Activated CD8-positive, alpha-beta T cell treated with anti-CD3 and anti-CD28 coated beads, Interleukin-2, amount 10 ng/mL, durations not matched to agents 7 days and 5 days (primary cell): ENCODE measurements at places on chromosomes 3 and 15. TPM values are rescaled to one million over a fixed set of nuclear protein-coding genes. Genes with fewer than 3 reads are reported as not detected.

GNB5 gene
- 33.8 TPM for total RNA-seq

PRC1 gene
- 180 TPM for total RNA-seq

SLC28A2 gene
- not detected for total RNA-seq

UBL7 gene
- 71.4 TPM for total RNA-seq

STAB1 gene
- not detected for total RNA-seq

CD86 gene
- total RNA-seq, result 0.95 TPM

SERINC4 gene
- total RNA-seq, result 0.39 TPM

WNT7A gene
- not detected for total RNA-seq

AGBL1 gene
- not detected for total RNA-seq

CKMT1A gene
- total RNA-seq, result not detected

GOLGA8M gene
- total RNA-seq, result 5.2 TPM

TMIE gene
- total RNA-seq, result not detected

MRPL47 gene
- 36.8 TPM for total RNA-seq

MAP4 gene
- total RNA-seq, result 120 TPM

COL6A6 gene
- not detected for total RNA-seq

TMOD2 gene
- 12.0 TPM for total RNA-seq

MFGE8 gene
- total RNA-seq, result 34.7 TPM

C3orf49 gene
- not detected for total RNA-seq

PDE8A gene
- total RNA-seq, result 12.6 TPM

FBXL22 gene
- total RNA-seq, result 0.66 TPM

ZPLD1 gene
- not detected for total RNA-seq

RETNLB gene
- not detected for total RNA-seq

GABRR3 gene
- not detected for total RNA-seq

ISLR gene
- total RNA-seq, result not detected

ZNF385D gene
- total RNA-seq, result not detected

FRMD4B gene
- 8.2 TPM for total RNA-seq

CCR9 gene
- total RNA-seq, result 0.08 TPM

ITIH1 gene
- not detected for total RNA-seq

HAPLN3 gene
- 75.7 TPM for total RNA-seq

PPP1R14D gene
- total RNA-seq, result not detected

CXCR6 gene
- total RNA-seq, result 26.5 TPM

CYP11A1 gene
- not detected for total RNA-seq

RHCG gene
- not detected for total RNA-seq

MESD gene
- total RNA-seq, result 27.4 TPM

NUP210 gene
- 202 TPM for total RNA-seq
